ENCODE measurements at places on chromosomes 1 and 21. TPM values are rescaled to one million over a fixed set of nuclear protein-coding genes. Genes with fewer than 3 reads are reported as not detected.

Gene TMCO2
- not detected for total RNA-seq

Gene CCDC185
- total RNA-seq, result not detected

Gene TMEM240
- 2.3 TPM for total RNA-seq

Gene RXRG
- total RNA-seq, result not detected

Gene CYP4X1
- not detected for total RNA-seq

Gene YRDC
- 15.5 TPM for total RNA-seq

Gene KRTAP11-1
- total RNA-seq, result not detected

Gene DENND2D
- total RNA-seq, result 4.3 TPM

Gene MPZ
- total RNA-seq, result 2.9 TPM

Gene C4BPA
- not detected for total RNA-seq

Gene SELENBP1
- 23.3 TPM for total RNA-seq

Gene TRIM67
- total RNA-seq, result not detected

Gene S100A2
- total RNA-seq, result 2.2 TPM

Gene TMOD4
- total RNA-seq, result not detected

Gene CCDC27
- not detected for total RNA-seq

Gene HLX
- total RNA-seq, result 8.7 TPM

Gene TCHH
- total RNA-seq, result under 0.01 TPM

Gene HMCN1
- total RNA-seq, result 5.2 TPM

Gene SCYL3
- total RNA-seq, result 8.4 TPM

Gene TTC4
- 19.3 TPM for total RNA-seq

Gene CELA3A
- not detected for total RNA-seq

Gene IQCC
- total RNA-seq, result 0.86 TPM

Gene USP33
- total RNA-seq, result 120 TPM

Gene PLPPR4
- total RNA-seq, result 4.8 TPM

Gene FAM163A
- total RNA-seq, result under 0.01 TPM

Gene KDM1A
- total RNA-seq, result 108 TPM

Gene OR14K1
- not detected for total RNA-seq

All from fibroblast of villous mesenchyme (primary cell).